Endothelial cell of umbilical vein (primary cell): ENCODE measurements at places on chromosomes 12 and 14. TPM values are rescaled to one million over a fixed set of nuclear protein-coding genes. Genes with fewer than 3 reads are reported as not detected.

Gene INF2
- polyA plus RNA-seq, result 55.3 and 83.9 TPM in 2 replicates

DNA sequence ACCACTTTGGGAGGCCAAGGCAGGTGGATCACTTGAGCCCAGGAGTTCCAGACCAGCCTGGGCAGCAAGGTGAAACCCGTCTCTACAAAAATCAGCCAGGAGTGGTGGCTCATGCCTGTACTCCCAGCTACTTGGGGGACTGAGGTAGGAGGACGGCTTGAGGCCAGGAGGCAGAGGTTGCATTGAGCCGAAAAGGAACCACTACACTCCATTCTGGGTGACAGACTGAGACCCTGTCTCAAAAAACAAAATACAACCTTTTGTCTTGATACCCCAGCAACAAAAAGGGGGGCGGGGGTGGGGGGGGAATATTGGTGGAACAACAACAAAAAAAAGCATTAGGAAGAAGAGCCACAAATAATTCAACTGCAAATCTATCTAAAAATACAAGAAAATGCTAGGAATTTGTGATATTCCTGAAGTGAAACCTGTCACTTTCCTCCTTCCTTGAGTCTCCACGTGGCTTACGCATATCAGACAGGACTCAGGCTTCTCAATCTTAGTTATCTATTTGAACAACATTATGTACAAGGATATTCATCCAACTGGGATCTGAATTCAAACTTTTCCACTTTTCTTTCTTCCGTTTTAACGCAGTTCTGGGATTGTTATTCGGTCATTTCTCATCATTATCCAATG lies 1.3 kb downstream of the R3HDM2 start:
- peak overlapping the region; percentile 75 for H3K4me3 ChIP-seq
- no peaks in the 10 kb centered on the region for H3K36me3 ChIP-seq
- no peak for DNase-seq

DNA sequence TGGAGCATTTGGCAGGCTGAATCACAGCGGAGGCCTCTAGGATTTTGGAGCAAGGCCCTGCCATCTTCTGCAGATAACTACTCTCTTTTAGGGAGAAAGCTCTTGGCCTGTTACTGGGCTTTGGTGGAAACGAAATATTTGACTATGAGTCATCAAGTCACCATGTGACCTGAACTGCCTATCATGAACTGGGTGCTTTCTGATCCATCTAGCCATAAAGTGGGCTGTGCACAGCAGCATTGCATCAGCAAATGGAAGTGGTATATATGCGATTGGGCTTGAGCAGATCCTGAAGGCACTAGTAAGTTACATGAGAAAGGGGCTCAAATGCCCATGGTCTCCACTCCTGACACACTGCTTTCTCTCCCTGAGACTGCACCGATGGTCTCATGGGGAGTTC lies 21.1 kb downstream of the GYS2 start:
- no peaks in the 10 kb centered on the region for H3K36me3 ChIP-seq
- H3K27me3 ChIP-seq, result peaks cover 1% of the 10 kb centered on the region
- no peak overlapping the region for H3K4me3 ChIP-seq
- no peak overlapping the region for H3K27ac ChIP-seq

Gene CYP27B1
- polyA plus RNA-seq, result 0.62 TPM in 2 replicates
